ENCODE measurements at places on chromosomes 2 and 18.

GRCh38 chr2:66508484-66509071, 73.7 kb downstream of the MEIS1 start:
- DNase-seq = no peak

- no peak for DNase-seq
Measured at GRCh38 chr2:33588232-33588631, 10.9 kb downstream of the FAM98A start.

GRCh38 chr2:188452084-188452483, 160.4 kb downstream of the GULP1 start:
- DNase-seq = no peak

- no peak for DNase-seq
Measured at GRCh38 chr2:128280901-128281321, 37.8 kb downstream of the HS6ST1 start.

DNA sequence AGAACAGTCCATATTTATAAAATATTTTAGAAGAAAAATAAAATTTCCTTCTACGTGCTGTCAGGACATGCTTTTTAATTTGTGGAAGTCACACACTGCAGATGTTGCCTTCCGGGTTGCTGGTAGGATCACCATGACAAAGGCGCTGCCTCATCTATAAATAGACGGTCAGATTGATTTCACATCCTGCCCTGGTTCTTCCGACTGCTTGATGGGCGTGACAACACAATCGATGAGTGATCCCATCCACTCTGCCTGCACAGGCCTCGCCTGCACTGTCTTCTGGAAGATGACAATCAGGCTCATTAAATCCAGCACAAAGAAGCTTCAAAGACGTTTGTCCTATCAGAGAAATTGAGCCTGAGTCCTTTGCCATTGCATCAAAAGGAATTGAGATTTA, 318.9 kb upstream of the TRIB2 start:
- DNase-seq = no peak

DNA sequence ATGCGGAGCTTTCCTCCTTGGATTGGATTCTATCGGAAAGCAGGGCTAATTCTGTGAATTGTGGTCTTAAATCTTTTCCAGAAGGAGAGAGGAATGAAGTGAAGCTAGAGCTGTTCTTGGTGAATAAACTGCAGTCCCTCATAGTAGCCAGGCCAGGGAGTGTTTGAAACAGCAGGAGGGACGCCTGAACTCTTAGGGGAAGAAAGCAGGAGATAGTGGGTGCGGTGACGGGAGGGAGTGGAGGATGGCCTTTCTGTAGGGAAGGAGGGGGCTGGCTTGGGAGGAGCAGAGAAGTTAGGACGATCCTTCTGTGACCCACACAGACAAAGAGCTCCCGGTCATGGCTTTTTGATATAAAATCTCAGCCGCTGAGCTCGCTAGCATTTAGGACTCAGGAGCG, 47.5 kb upstream of the KCNF1 start:
- no peak for DNase-seq

- no peak for DNase-seq
Measured at GRCh38 chr2:2662847-2663356, 331.8 kb upstream of the MYT1L start.

DNA sequence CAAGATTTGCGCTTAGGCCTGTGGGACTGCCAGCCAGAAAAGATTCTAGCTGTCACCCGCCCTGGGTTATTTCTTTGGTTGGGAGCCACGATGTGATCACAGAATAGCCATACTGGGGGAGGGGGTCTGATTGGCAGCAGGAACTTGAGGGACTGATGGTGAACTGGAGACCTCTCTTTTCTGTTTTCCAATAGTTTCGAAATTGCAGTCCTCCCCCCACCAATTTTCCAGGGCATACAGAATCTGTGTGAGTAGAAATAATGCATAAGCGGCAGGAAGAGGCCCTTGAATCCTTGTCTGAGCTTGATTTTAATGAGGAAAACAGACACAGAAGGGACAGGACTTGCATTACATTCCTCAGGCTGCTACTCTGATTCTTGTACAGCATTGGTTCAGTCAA, 2.2 kb upstream of the POLR2D start:
- DNase-seq = no peak

GRCh38 chr2:236861196-236861875, 224.4 kb upstream of the COPS8 start:
- DNase-seq = no peak

DNA sequence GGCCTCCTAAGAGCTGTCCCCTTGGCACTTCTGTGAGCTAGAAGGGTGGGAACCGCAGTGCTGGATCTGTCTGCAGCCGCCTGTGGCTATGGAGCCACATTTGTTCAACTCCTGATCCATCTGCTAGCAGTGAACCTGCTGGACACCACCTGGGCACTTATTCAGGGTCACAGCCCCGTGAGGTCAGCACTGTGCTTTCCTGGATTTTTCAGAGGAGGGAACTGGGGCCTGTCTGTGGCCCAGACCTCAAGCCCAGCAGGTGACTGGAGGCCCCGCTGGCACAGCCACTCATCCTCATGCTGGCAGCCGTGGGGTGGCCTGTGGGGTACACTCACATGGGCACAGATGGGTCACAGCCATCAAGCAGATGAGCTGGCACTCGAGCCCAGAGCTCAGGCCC, 155.3 kb downstream of the TFCP2L1 start:
- DNase-seq = no peak

DNA sequence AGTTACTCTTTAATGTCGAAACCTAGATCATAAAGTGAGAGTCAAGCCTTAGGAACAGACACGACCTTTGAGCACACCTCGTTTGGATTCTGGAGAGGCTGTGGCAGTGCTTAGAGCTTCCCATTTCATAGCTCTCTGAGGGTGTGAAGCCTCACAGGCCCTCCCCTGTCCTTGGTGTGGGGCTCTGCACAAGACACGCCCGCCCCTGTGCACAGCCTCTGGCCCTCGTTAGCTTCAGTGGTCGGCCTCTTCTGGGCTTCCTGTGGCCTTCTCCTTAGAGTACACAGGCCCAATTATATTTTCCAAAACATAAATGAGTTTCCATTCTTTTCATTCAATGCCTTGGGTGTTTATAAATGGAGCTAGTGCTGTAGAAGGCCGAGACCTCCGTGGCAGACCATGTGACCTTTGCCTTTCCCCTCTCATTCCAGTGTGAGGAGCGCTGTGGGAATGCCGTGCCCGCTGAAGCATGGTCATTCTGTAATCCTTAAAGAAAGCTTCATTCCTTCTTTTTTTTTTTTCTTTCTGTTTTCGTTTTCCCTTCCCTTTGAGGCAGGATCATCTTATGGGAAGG, 208.6 kb downstream of the DCDC2C start:
- DNase-seq = no peak

DNA sequence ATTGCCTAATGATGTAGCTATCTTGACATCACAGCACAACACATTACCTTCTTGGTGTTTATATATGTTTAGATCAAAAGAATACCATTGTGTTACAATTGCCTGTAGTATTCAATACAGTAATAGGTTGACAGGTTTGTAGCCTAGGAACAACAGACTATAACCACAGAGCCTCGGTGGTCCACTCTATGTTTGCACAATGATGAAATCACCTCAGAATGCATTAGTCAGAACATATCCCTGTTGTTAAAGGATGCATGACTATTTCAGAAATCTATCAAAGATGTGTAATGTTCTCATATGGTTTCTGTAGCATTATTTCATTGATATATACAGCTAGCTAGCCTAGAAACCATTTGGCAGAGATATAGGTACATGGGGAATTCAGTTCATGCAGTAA, 8.9 kb downstream of the METTL5 start:
- DNase-seq = no peak

DNA sequence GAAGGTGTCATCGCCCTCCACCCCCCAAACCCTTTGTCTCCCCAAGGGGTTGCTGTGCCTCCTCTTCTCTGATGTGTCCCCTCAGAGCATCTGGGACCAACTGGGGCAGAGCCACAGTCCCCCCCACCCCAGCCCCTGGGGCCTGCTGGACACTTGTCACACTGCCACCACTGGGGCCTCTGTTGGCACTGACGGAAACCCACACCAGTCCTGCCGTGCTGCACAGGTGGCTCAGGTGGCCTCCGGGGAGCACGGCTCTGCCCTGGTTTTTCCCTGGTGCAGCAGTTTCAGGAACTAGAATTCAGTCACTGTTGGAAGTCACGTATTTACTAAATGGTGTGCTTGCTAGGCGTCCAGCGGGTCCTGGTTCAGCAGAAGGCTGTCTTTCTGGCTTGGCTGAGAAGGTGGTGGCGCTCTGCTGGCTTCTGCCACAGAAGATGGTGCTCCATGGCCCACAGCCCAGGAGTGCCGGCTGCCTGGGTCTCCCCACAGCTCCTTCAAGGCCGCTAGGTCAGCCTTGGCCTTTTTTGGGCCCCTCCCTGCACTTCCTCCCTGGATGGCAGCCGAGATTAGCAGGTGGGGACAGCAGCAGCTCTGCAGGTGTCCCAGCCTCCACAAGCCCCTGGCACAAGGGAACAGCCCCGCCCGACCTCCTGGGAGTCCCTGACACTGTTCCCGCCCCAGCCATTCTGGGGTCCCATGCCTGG, 18.6 kb upstream of the KLHL30 start:
- DNase-seq = no peak

DNA sequence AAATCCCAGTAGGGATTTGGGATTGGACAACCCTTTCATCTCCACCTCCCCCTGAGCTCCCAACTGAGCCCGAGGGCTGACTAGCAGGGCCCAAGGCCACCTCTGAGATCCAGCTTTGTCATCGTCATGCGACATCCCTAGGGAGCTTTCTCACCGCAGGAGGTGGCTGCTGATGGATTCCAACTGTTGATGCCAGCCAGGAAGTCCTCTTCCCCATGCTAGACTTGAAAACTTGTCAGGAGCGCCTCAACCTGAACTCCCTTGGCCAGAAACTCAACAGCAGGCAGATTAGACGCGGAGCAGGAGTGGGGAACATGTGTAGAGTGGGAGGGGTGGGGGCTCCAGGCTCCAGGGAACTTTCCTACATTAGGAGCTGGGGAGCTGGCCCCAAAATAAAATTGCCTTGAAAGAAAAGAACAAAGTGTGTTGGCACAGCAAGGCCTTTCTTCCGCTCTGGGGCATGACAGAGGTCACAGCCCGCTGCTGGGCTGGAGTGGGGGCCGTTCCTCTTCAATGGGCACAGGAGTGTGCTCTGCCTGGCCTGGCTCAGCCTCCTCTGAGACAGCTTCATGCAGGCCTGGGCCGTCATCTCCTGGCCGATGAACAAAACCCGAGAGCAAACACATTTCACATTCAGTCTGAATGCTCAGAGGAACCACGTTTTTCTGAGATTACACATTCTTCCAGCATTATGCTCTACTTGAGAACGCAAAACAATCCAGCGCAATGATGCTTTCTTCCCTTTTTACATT, 34.5 kb downstream of the EMILIN2 start:
- DNase-seq = no peak

DNA sequence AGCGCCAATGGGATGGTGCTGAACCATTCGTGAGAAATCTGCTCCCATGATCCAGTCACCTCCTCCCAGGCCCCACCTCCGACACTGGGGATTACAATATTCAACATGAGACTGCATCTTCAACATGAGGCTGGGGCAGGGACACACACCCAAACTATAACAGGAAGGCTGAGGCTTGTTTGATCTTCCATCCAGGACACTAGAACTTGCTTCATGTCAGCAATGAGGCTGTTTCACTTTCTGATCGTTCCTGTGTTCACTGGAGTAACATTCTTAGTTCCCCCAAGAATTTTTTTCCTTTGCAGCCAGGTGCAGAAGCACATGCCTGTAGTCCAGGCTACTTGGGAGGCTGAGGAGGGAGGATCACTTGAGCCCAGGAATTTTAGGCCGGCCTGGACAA, 30.8 kb upstream of the SOX11 start:
- DNase-seq = no peak

GRCh38 chr2:216804357-216805350, 55.2 kb downstream of the TNP1 start:
- DNase-seq = no peak

DNA sequence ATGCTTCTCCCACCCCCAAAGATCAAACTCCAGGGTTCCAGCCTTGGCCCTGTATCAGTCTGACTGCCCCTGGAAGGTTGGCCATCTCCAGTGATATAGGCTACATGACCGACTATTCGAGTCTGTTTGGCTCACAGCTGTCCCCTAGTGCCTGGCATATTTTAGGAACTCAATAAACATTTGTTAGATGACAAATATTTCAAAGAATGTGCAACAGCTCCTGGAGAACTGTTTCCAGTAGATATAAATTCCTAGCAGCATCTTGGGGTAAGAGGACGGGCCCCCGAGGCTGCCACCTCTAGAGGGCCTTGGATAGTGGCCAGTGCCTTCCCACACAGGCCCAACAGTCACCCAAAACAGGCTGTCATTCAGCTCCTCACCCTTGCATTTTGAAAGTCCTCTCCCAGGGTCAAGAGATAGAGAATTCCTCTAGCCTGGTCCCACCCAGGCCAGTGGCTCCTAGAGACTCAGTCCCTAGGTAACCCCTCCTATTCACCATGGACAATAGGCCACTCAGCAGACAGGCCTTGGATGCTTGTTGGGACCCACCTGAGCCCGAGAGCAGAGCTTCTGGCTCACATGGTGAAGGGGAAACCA, 45.1 kb upstream of the ATP6V1B1 start:
- no peak for DNase-seq

GRCh38 chr18:46891742-46892214, 25.5 kb downstream of the PIAS2 start:
- no peak for DNase-seq

DNA sequence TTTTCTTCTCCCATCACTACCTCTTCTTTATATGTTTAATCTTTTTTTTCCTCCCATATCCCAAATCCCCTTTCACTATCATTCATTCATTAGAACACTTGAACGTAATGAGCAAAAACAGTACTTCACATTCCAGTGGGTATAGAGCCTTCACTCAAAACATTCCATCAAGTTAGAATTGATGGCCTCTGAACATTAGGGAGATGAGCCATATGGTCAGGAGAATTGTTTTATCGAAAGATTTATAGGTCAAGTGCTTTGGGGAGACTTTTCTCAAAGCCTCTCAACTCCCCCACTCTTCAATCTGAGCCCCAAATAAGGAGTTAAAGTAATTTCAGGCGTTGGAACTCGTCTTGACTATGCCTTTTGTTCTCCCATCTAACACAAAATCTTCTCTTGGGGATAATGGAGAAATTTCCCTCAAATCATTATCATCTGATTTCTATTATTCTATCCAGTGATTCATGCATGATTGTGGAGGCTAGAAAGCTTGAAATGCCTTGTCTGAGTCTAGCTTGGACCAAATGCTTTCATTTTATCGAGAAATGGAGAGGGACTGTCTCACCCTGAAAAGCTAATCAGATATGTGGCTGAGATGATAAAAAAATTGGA, 79.2 kb downstream of the KIAA2012 start:
- no peak for DNase-seq

Measured in HCT116 (cell line).